ENCODE measurements at places on chromosomes 2 and 18. TPM values are rescaled to one million over a fixed set of nuclear protein-coding genes. Genes with fewer than 3 reads are reported as not detected.
A peak's percentile ranks its signal among the peaks of the same experiment; 100 is the strongest.

GRCh38 chr18:48533340-48534070 is 5.3 kb upstream of the CTIF start:
- no peak for DNase-seq

- no peak for DNase-seq
These were observed 994 bp upstream of the DTNA start for GRCh38 chr18:34709104-34709503.

DNA sequence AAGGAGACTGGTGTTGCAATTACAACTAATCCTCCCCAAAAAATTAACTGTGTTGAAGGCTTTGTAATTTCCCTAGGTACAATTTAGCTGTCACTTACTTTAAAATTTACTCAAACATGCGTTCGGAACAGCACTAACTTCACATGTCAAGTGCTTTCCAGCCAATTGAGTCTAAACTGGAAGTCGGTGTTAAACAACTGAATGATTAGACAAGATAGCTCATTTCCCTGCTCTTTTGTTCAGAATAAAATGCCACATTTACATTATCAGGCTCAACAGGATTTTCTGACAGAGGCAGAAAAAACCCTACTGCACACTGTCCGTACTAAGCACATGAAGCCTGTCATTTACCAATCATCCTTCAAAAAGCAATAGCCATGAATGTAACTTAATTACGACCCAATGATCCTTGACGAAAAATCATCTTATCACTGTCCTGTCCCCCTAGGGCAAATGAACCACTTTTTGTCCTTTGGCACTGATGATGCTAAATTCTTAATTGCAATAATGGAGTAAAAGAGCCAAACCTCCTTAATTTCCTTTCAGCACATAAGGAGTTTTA is 56.0 kb downstream of the LRPPRC start:
- DNase-seq: no peak

DNA sequence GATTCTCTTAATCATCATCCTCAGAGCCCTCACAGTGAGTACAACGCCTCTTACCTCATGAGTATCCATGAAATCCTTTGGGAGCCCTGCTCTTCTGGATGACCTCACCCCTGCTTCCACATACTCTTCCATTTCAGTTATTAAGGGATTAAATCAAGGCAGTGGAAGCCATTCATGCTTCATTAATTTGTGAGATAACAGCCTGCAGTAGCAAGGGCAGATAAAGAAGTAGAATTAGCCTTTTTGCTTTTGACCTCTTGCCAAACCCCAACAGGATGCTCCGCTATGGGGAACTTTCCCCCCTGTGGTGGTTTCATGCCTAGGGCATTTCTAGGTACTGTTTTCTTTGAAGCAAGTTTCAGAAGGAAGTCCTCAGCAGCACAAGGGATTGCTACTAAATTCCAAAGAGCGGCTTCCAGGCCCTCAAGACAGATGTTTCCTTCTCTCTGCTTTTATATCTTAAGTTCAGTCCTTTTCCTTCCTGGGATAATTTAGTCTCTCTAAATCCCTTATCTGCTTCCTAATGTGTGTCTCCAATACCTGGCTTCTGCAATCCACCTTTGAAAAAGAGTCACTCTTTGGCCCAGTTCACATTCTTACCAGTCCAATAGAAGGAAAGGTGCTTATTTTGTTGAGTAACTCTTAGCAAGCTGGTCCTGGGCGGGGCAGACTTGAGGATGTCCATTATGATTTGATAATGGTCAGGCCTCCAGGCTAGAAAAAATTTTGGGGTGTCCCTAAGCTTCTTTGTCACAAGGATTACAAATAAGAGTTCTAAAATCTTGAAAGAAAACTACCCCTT is 76.9 kb downstream of the MYO1B start:
- DNase-seq: no peak

GRCh38 chr18:23629444-23629946 is 33.2 kb downstream of the ANKRD29 start:
- no peak for DNase-seq

DNA sequence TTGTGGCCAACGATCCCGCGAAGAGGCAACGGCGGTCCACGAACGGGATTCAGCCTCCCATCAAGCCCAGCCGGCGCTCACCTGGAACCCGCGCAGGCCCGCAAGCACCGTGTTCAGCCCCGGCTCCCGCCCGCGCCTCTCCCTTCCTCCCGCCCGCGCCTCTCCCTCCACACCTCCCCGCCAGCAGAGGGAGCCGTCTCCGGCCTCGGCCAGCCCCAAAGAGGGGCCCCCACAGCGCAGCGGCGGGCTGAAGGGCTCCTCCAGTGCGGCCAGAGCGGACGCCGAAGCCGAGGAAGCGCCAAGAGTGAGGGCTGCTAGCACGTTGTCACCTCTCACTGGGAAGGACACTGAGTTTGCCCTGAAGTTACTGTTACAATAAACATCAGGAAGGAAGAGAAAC is 55.3 kb upstream of the LAPTM4A start:
- peak; percentile 44 for DNase-seq

DNA sequence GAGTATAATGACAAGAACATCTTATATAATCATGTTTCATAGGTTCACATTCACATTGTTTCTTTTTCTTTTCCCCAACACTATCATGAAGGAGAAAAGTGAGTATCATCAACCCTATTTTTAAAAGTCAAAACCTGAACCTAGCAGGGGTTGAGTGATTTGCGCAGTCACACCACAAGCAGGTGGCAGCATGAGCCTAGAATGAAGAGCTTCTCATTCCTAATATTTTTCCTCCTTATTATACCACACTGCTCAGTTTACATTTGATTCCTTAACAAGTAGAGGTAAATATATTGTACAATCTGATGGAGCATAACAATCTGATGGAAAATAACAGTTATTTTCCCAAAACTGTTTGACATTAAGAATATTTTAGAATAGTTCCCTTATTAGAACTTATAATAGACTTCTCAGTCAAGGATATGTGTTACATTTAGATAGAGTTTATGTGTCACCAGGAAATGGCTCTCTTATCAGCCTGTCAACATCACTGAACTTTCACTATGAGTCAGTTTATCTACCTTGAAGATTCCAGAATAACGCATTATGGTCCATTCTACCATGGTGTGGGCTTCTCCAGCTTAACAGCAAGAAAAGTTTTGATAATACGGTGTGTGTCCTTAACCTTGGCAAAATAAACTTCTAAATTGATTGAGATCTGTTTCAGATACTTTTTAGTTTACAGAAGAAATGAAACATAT is 119.5 kb downstream of the NEB start:
- no peak for DNase-seq

- no peak for DNase-seq
These were observed 478.5 kb upstream of the ID2 start for GRCh38 chr2:8203364-8203763.

DNA sequence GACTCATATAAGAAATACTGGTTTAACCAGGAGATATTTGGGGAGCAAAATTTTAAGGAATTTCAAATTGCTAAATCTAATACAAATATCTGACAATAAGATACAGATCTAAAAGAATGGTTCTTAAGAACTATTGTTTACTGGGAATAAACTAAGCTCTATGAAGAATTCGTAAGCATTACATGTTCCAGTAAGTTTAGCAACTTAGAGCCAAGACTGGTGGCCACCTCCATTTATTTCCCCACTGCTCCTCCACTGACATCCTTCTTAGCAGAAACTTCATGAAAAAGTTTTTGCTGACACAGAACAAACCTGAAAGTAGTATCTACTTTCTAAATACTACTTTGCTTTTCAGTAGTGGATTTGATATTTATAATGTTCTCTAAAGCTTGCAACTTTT is 83.0 kb downstream of the ACSL3 start:
- DNase-seq: no peak

GRCh38 chr2:181585732-181586131 is 71.2 kb downstream of the CERKL start:
- no peak for DNase-seq

GRCh38 chr2:31933066-31933465 is 77.7 kb downstream of the MEMO1 start:
- DNase-seq: no peak

DNA sequence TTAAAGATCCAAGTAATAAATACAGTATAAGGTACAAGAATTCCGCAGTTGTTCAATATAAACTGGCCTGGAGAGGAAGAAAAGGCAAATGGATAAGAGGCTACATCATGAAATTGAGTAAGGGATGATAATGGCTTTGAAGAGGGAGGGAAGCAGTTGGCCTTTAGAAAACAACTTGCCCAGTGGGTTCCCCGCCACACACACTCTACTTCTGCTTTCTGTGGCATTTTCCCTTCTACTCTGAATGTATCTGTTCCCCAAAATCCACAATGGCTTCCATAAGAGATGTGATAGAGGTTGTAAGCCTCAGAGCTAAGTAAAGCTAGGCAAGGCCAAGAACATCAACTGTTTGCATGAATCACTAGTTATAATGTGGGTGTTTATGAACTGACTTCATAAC is 221.3 kb downstream of the MBD2 start:
- no peak for DNase-seq

DNA sequence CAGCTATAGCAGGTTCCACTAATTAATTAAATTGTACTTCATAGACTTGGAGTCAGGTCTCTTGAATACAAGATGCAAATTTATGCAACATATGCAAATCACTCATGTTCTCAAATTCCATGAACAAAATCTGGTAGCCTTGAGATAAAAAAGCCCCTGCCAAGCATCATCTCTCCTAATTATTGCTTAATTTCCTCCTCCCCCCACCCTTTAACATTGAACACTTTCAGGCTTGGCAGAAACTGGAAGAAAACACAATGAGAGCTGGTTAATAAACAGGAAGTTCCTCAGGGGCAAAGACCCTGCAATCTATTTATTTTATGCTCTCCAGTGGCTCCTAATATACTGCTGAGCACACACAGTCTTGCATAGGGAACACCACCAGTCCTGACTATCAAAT is 35.6 kb upstream of the ACVR1 start:
- no peak for DNase-seq

GRCh38 chr2:146131785-146132184 is 1611.9 kb upstream of the ZEB2 start:
- no peak for DNase-seq

- no peak for DNase-seq
These were observed 131.1 kb upstream of the EPC2 start for GRCh38 chr2:148513427-148513826.

DNA sequence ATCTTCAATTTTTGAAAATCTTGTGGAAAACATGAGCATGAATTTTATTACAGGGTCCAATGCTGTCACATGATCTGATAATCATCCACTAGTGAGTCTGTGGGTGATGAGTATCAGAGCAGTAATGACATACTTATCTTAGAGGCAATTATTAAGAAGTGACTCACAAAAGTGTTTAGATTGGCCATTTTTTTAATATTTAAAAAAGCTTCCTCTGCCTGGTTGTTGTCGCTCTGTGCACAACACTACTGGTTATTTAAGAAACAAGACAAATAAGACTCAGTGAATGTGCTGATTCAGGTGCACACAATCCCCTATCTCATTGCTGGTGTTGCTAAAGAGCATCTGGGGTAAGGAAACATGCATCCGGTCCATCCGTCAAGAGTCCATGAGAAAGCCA is 665.8 kb upstream of the ZEB2 start:
- DNase-seq: no peak

GRCh38 chr18:62614494-62614893 is 91.7 kb downstream of the ZCCHC2 start:
- no peak for DNase-seq

DNA sequence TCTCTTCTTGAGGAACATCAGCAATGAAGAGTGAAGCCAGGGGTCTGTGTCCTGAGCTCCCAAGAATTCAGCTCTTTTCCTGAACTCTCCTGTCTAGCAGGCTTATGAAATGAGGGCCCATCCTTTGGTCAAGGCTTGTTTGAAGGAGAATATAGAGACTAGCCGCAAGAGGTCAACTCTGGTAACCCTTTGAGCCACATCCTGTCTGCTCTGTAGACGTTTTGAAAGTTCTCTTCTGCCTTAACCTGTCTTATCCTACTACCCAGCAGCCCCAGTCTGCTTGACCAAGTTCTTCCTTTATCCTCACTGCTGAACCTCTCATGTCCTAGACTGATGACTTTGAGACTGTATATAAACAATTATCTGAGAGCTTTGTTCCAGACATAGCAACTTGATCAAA is 5.4 kb downstream of the SEMA4F start:
- DNase-seq: no peak

DNA sequence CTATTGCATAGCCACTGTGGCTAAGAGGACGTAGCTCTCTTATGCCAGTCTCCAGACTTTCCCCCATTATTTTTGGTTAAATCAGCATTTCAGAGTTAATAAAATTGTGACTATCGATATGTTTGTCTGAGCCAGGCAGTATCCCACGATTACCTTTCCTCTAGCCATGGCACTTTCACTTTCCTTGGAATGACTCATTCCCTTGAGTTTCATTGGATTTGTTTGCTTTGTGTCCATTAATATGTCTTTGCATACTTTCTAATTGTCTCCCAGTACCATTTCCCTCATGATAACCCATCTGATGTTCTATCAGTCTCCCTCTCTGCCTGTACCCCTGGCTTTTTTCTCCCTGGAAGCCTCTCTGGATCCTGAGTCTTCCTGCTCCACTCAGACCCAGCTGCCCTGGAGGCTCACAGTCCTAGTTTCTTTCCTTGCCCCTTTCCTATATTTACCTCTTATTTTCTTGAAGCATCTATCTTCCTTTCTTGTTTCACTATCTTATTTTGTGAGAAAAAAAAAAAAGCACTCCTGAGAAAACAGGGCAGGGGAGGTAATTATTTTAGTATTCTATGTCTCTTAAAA is 126.1 kb downstream of the MTX2 start:
- no peak for DNase-seq

- DNase-seq: no peak
These were observed 119.6 kb downstream of the TMEM163 start for GRCh38 chr2:134599236-134599635.

DNA sequence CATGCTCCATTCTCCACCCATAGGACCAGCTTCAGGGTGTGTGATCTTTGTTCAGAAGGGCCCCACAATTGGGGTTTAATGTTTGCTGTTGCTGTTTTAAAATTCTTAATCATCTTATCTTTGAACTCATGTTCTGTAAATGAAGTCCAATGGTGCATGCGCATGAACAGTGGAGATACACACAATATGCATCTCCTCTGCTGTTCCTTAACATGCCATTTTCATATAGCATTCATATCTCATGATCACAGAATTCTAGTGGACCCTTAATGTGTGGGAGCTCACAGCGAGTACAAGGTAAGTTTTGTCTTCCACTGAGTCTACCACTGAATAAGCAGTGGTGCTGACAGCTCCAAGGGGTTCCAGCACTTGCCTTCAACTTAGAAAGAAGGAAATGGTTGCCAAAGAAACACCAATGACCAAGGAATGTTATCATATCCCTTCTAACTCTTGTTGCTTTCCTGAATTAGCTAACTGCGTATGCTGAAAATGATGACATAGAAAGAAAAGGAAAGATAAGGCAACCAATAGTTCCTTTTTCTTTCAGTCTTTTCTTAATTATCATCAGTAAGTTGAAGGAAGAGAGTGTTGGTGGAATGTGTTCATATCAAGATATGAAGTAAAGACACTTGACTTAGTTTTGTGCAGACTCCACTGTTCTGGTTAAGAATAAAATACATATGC is 258.9 kb upstream of the FBXO11 start:
- no peak for DNase-seq

GRCh38 chr2:178211943-178212342 is 17.6 kb downstream of the OSBPL6 start:
- no peak for DNase-seq

Gene MYO7B
- total RNA-seq: 0.89 TPM

Gene MFSD2B
- 0.39 TPM for total RNA-seq

Gene COLEC11
- 25.0 TPM for total RNA-seq

Gene CCDC68
- total RNA-seq: 5.4 TPM

Gene BOK
- total RNA-seq: 30.2 TPM

All from left cardiac atrium (tissue), 4 donors.